NCI-H1105 treated with DMSO at 0.1 percent for 48 hours (cell line): ENCODE measurements at places on chromosomes 7 and 10.

GRCh38 chr10:43252783-43253341 is 14.0 kb downstream of the RASGEF1A start:
- DNase-seq: no peak

DNA sequence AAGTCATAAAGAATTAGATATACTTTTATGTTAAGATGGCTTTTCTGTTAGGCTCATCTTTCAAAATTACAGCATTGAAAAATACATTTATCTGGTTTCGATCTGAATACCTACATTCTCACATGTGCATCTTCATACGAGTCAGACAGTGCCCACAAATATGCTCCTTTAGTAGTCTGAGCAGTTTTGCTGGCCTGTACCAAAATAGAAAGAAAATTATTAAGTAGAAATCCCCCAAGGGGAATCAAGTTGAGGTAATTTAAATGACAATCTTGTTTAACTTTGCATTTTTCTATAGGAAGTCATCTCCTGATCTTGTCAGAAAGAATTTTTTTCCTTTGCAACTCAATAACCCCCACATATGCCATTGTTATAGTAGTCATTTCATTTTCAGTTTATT is 287.4 kb upstream of the SEMA3D start:
- no peak for DNase-seq

DNA sequence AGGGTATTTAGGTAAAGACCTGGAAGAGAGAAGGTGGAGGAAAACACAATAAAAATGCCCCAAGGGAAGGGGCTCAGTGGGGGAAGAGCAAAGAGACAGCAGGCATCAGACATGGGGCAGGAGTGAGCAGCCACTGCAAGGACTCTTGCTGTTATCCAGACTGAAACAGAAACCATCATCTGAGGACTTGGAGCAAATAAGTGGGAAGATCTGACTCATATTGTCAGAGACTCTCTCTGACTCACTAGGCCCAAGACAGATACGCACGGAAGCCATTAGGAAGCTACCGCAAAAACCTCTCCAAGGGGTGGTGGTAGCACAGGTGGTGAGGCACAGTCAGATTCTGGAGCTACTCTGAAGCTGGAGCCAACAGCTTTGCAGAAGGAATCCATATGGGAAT is 110.7 kb downstream of the RNF32 start:
- DNase-seq: no peak

DNA sequence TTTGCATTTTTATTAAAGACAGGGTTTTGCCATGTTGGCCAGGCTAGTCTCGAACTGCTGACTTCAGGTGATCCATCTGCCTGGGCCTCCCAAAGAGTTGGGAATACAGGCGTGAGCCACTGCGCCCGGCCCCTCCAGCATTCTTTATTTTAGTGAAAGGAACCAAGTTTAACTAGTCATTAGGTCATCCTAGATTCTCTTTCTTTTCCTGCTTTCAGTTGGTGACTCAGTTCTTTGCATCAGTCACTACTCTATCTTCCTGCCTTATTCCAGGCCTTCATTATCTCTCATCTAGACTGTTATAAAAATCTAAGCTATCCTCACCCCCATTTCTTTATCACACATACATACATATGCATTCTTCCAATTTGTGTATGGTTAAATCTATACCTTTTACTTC is 63.7 kb downstream of the PRSS58 start:
- DNase-seq: no peak

- no peak for DNase-seq
Measured at GRCh38 chr7:2774935-2775334, 69.2 kb downstream of the GNA12 start.

DNA sequence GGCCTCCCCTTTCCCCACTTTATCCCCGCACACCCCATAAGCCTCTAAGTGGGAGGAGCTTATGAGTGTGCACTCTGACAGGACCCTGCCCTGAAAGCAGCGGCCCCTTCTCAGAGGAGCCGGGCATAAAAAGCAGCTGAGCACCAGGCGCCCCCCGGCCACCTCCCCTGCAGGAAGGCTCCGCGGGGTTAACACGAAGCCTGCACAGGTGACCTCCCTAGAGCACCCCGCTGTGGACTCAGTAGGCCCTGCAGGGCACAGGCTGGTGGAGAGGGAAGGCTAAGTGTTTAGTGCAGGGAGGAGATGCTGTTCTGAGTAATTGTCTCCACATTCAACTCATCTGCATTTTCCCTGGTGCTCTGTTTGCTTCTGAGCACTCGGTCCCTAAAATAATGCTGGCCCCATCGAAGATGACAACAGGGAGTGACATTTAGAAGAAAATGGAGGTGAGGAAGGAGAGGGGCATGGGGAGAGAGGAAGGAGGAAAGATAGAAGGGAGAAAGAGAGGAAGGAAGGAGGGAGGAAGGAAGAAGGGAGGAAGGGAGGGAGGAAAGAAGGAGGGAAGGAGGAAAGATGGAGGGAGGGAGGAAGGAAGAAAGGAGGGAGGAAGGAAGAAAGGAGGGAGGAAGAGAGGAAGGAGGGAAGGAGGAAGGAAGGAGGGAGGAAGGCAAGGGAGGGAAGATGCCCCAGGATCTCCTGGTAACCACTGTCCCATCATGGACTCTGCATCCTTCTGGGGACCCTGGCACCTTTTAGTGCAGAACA is 25.4 kb upstream of the CNPY1 start:
- no peak for DNase-seq

- DNase-seq: no peak
Measured at GRCh38 chr7:23529262-23529859, 2.4 kb downstream of the TRA2A start.

GRCh38 chr10:80894797-80895467 is 357.2 kb downstream of the SH2D4B start:
- no peak for DNase-seq

GRCh38 chr10:24113901-24114300 is 95.0 kb upstream of the KIAA1217 start:
- no peak for DNase-seq

- no peak for DNase-seq
Measured at GRCh38 chr10:60950300-60950699, 6.3 kb upstream of the RHOBTB1 start.

- DNase-seq: no peak
Measured at GRCh38 chr7:72017756-72018155, 394.4 kb downstream of the CALN1 start.
